ENCODE measurements at places on chromosomes 3 and 15. TPM values are rescaled to one million over a fixed set of nuclear protein-coding genes. Genes with fewer than 3 reads are reported as not detected.

The DUOX2 gene
- not detected for total RNA-seq

The UPK1B gene
- total RNA-seq, result not detected

The CCNB2 gene
- total RNA-seq, result 38.6 TPM

The AGBL1 gene
- not detected for total RNA-seq

The CCR1 gene
- total RNA-seq, result 6.7 TPM

The GHSR gene
- total RNA-seq, result not detected

The INSYN1 gene
- total RNA-seq, result not detected

The ZNF660 gene
- total RNA-seq, result 0.30 TPM

The ZNF710 gene
- 28.3 TPM for total RNA-seq

The AMT gene
- total RNA-seq, result 2.6 TPM

The LMAN1L gene
- 0.36 TPM for total RNA-seq

The EIF4E3 gene
- 20.3 TPM for total RNA-seq

The USP13 gene
- total RNA-seq, result 13.3 TPM

The SNTN gene
- total RNA-seq, result not detected

The GADL1 gene
- not detected for total RNA-seq

The GOLGA8Q gene
- not detected for total RNA-seq

The TRPM1 gene
- total RNA-seq, result not detected

The KY gene
- not detected for total RNA-seq

The GHRL gene
- total RNA-seq, result 0.43 TPM

The GXYLT2 gene
- not detected for total RNA-seq

The TTLL13 gene
- total RNA-seq, result 1.4 TPM

The C3orf85 gene
- not detected for total RNA-seq

The JMJD7 gene
- total RNA-seq, result 20.1 TPM

The CDAN1 gene
- total RNA-seq, result 29.7 TPM

All from activated CD4-positive, alpha-beta T cell treated with anti-CD3 and anti-CD28 coated beads, Interleukin-2, amount 10 ng/mL, durations not matched to agents 24 days and 14 days (primary cell).